ENCODE measurements at places on chromosomes 6 and 20.

DNA sequence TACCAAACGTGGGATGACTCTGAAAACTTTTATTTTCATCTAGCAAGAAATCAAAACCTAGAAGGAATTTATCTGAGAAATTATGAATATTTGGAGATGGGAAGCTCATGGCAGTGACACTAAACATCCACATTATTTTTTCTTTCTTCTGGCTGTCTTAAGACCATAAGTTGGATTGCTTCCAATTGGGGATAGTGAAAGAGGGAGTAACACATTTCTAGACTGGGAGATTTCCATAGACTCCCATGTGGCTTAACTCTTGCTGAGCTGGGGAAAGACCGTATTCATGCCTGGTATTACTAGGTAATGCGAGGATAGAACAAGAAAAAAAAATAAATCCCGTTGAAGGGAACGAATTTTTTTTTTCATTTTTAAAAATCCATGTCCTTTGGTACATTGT lies 120.0 kb downstream of the UTRN start:
- DNase-seq: no peak

- DNase-seq: no peak
These were observed 11.5 kb upstream of the SNRNP48 start for GRCh38 chr6:7578516-7578915.

- DNase-seq: no peak
These were observed 140.4 kb upstream of the TENT5A start for GRCh38 chr6:81892891-81893290.

DNA sequence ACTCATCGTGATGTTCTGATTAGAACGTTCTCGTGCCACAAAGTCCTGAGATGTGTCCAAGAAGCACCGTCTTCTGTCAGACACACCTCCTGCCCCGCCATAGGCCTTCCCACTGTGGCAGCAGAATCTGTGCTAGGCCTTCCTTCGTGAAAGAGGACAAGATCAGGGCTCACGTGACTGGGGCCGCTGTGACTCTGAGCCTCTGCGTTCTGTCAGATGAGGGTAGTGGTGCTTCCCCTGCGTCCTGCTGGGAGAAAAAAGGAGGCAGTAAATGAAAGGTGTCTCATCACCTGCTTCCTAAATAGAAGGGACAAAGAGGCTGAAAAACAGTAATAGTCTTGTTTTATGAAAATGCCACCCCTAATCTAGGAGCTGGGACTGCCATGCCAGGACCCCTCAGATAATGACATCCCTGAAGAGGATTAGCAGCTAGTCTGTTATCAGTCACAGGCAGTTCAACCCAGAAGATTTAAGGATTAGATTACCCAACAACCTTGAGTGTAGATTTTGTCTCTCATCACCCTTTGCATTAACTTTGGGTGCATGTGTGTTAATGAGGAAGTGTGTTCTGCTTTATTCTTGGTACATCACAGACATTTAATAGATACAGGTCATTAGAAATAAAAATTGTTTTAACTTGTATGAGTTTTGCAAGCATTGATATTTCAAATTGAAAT lies 4.1 kb downstream of the DNAJC5 start:
- no peak for DNase-seq

DNA sequence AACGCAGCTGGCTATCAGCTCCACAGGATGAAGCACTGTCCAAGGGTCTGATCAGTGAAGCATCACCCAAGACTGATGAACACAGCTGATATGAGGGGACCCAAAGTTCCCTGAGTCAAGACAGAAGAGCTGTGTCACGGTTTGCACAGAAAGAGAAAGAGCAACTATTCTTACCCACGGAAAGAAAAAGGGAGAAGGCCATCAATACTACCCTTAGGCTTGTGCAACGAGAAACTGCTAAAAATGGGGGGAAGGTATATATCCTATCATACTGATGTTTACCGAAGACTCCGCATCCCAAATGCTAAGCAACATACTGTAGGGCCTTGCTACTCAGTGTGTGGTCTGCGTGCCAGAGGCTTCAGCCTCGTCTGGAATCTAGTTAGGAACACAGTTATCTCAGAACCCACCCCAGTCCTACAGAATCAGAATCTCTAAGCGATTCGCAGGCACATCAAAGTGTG lies 665 bp downstream of the FASTKD5 start:
- DNase-seq: no peak

- no peak for DNase-seq
These were observed 105.1 kb downstream of the EDN3 start for GRCh38 chr20:59405226-59406200.

- DNase-seq: no peak
These were observed 38.0 kb downstream of the BMP6 start for GRCh38 chr6:7763881-7764280.
